Activated naive CD8-positive, alpha-beta T cell treated with anti-CD3 and anti-CD28 coated beads, Interleukin-2, amount 50 U/mL, for 24 hours (primary cell): ENCODE measurements at places on chromosomes 5 and 9.

DNA sequence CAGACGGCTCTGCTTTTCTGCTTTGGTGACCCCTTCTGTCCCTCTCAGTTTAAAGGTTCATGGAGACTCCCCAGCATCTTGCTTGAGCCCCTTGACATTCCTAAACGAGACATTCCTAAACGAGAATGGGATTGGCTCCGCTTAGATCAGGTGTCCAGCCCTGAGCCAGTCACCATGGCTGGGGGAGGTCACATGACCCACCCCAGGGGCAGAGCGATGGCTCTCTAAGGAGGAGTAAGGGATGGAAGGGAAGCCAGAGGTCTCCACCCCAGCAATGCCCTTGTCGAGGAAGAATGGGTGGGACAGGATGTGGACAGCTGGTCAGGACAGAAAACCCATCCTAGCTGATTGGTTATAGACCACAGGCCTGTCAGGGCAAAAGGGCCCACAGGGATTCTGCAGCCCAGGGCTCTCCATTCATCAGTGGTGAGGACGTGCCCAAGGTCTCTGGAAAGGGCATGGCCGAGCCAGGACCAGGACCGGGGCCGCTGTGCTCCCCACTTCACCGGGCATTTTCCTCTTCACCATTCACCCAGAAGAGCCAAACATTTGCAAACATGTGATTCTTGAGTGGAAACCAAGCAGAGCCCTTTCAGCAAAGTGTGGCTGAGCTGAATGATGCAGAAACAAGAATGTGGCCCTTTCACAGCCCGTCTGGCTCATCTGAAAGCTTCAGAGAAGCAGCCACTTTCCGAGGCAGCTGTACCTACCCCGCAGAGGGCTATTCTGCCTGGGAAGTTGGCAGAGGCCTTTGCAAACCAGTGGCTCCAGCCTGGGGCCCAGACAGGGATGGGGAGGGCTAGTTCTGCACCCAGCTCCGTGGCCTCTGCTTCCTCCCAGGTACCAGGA lies 19.8 kb upstream of the AIF1L start:
- H3K27ac ChIP-seq = no peak overlapping the region
- H3K36me3 ChIP-seq = no peaks in the 10 kb centered on the region
- no peak overlapping the region for H3K4me3 ChIP-seq
- H3K4me1 ChIP-seq = no peaks in the 10 kb centered on the region
- no peak for DNase-seq
- no peaks in the 10 kb centered on the region for H3K27me3 ChIP-seq

DNA sequence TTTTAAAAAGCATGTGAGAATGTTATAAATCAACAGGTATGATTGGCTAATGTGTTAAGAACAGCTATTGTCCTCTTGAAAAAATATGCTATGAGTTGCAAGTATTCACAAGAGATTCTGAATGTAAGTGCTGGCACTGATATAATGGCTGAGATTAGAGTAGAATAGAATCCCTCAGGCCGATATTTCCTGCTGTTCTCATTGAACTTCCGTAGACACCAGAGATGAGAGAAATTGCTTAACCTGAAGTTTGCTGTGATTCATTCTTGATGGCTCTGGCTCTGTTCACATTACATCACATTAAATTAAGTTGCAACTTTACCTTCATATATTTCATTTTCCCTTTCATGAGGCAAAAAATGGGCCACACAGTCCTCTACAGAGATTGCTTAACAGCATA lies 114.5 kb downstream of the BAAT start:
- no peaks in the 10 kb centered on the region for H3K36me3 ChIP-seq
- H3K4me3 ChIP-seq = no peak overlapping the region
- no peak overlapping the region for H3K27ac ChIP-seq
- H3K27me3 ChIP-seq = peaks cover 8% of the 10 kb centered on the region
- DNase-seq = no peak

DNA sequence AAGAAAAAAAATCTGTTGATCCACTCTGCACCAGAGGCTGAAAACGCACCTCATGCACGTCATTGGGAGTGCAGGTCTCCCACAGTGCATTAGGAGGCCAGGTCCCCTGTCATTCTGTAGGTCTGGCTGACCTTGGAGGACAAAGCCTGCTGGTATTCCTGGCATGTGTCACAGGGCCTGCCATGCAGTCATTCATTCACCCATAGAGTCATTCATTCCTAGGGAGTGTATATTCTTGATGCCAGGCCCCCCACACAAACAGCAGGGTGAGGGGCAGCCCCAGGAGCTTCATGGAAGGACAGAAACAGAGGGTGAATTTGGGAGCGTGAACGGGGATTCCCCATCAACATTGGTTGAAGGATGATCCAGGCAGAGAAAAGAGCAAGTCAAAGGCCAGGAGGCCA lies 2.2 kb downstream of the GBGT1 start:
- DNase-seq = no peak
- H3K27ac ChIP-seq = no peak overlapping the region
- H3K4me1 ChIP-seq = peaks cover 2% of the 10 kb centered on the region
- peaks cover 6% of the 10 kb centered on the region for H3K27me3 ChIP-seq

GRCh38 chr5:14142827-14143545 lies at the start of gene TRIO:
Gene TRIO (plus strand): TSS chr5:14143342. CDS start chr5:14143726, 384 bp downstream.
- DNase-seq = peak; percentile 85
- H3K36me3 ChIP-seq = no peaks in the 10 kb centered on the region
- peak within 1 kb of the TSS; percentile 76 for H3K4me3 ChIP-seq

DNA sequence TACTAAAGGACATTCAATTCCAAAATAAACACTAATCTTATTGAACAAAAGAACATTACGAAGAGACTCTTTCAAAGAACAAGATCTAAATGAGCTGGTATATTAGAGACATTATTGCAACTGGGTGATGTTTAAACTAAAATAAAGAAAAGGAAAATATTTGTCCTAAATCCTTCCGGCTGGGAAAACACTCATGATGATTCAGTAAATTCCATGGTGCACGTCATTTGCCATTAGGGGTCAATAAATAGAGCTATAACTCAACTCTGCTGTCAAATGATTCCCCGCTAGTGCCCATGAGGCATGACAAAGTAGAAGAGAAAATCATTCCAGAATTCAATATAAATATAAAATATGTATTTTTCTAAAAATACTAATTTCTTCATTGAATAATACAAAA lies 565.5 kb upstream of the TUSC1 start:
- no peak for DNase-seq
- no peaks in the 10 kb centered on the region for H3K27me3 ChIP-seq
- H3K4me3 ChIP-seq = no peak overlapping the region
- no peak overlapping the region for H3K27ac ChIP-seq

GRCh38 chr5:140563596-140563995 lies 802 bp downstream of the APBB3 start:
- peaks cover 28% of the 10 kb centered on the region for H3K36me3 ChIP-seq
- no peak for DNase-seq
- H3K27ac ChIP-seq = peak overlapping the region; percentile 98
- peaks cover 43% of the 10 kb centered on the region for H3K4me1 ChIP-seq
- H3K27me3 ChIP-seq = no peaks in the 10 kb centered on the region

DNA sequence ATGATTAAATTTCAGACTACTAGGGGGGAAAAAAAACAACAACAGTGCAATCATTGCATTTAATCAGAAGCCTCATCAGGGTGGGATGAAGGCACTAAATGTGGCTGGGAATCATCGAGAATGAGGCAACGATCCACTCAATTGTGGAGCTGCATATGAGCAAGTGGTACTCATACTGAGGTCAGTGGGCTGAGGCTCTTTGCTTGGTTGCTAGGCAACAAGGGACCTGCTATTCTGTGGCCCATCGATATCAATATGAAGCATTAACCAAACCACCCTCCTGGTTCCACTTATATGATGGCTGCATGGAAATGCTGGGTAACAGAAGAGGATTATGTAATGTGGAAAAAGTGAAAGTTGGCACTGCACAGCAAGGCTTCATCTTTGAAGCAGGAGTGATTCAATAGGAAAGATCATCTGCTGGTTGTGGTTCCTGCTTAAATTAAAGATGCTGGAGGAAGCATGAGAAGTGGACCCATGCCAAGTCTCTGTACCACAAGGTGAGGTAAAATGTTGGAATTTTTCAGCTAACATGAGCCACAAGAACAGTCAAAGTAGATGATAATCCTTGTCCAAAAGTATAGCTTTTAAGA lies 159.8 kb upstream of the HMHB1 start:
- DNase-seq = peak; percentile 6
- no peaks in the 10 kb centered on the region for H3K36me3 ChIP-seq
- H3K27me3 ChIP-seq = no peaks in the 10 kb centered on the region
- no peak overlapping the region for H3K4me3 ChIP-seq

GRCh38 chr9:14907360-14907685 lies 2.9 kb downstream of the FREM1 start:
- no peak overlapping the region for H3K27ac ChIP-seq
- no peaks in the 10 kb centered on the region for H3K4me1 ChIP-seq
- no peak overlapping the region for H3K4me3 ChIP-seq

GRCh38 chr9:114141553-114142402 lies 13.6 kb upstream of the COL27A1 start:
- H3K4me1 ChIP-seq = no peaks in the 10 kb centered on the region
- no peaks in the 10 kb centered on the region for H3K36me3 ChIP-seq
- peaks cover 2% of the 10 kb centered on the region for H3K27me3 ChIP-seq
- DNase-seq = no peak
- H3K4me3 ChIP-seq = no peak overlapping the region
- no peak overlapping the region for H3K27ac ChIP-seq

DNA sequence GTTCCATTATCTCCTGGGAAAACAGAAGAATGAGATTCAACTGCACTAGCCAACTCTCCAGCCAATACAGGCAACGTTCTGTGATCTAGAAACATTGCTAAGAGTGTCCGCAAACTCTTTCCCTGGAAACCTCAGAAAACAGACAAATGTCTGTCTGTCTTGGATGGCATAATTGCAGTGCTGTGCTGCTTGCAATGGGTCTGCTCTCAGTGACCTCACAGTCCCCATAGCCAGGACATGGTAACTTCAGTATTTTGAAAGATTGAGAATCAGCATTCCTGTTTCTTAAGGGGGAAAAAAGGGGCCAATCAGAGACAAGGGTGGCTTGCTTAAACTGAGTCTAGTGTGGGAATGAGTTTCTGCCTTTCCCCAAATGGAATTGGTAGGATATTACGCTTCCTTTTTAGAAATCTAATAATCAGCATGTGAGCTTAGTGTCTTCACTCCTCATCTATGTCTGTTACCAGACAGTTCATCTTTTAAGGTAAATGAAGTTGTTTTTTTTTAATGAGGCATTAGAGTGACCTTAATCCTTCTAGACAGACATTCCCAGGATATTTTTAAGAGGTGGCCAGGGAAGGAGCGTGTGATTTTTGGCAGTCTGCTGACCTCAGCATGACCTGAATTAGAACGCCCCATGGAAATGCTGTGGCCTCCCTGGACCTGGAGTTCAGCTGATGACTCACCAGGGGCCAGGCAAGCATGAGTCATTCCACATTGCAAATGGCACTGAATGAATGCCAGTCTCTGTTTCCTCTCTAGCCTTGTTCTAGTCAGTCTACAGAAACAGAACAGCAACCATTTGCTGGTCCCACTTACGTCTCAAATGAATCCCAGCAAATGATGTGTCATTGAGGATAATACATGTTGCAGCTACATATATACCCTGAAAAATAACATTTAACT lies 210.2 kb upstream of the ACTBL2 start:
- peak; percentile 5 for DNase-seq
- no peak overlapping the region for H3K27ac ChIP-seq
- H3K36me3 ChIP-seq = no peaks in the 10 kb centered on the region
- peaks cover 2% of the 10 kb centered on the region for H3K27me3 ChIP-seq

DNA sequence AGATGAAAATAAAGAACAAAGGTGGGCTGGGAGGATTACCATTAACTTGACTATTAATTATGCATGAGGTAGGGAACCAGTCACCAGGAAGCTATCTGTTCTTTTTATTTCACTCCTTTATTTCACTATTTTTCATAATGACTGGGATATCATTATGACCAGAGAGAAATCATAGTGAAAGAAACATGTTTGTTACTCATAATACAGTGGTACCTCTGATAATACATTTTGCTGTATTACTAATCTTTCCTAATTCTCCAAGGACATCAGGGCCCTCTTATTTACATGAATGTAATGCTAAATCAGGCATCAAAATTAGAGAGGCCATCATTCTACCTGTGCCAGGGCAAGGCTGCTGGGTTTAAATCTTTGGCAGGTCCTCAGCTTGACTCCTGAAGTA lies 253.7 kb downstream of the NR3C1 start:
- peaks cover 15% of the 10 kb centered on the region for H3K4me1 ChIP-seq
- no peaks in the 10 kb centered on the region for H3K27me3 ChIP-seq
- H3K27ac ChIP-seq = no peak overlapping the region

- H3K27ac ChIP-seq = no peak overlapping the region
- H3K27me3 ChIP-seq = peaks cover 18% of the 10 kb centered on the region
- no peaks in the 10 kb centered on the region for H3K36me3 ChIP-seq
- H3K4me1 ChIP-seq = no peaks in the 10 kb centered on the region
- H3K4me3 ChIP-seq = no peak overlapping the region
These were observed 7.4 kb downstream of the DMRTA1 start for GRCh38 chr9:22454016-22454415.

DNA sequence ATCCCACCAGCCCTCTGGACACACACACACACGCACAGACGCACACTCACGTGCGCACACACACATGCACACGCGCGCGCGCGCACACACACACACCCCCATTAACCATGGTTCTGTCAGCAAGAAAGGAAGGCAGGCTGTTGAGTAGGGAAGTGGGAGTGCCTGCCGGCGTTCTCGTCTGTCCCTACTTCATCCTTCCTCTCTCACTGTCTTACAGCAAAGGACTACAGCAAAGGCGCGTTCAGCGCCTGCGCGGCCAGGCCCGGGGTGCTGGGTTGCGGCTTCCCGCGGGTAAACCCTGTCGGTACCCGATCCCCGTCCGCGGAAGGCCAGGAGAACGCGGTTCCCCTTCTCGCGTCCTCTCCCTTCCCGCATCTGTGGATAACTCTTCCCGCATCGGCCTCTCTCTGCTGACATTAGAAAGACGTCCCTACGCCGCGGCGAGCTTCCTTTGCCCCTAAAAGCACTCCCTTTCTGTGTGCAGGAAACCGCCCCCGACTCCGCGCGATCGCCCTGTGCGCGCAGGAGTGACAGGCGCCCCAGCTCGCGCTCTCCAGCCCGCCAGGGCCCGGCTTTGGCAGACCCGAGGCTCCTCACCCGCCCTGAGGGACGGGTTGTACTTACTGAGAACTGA lies 219.2 kb downstream of the AGTPBP1 start:
- H3K4me3 ChIP-seq = peak overlapping the region; percentile 73
- peaks cover 44% of the 10 kb centered on the region for H3K27me3 ChIP-seq
- H3K36me3 ChIP-seq = no peaks in the 10 kb centered on the region
- H3K27ac ChIP-seq = no peak overlapping the region

GRCh38 chr5:19125956-19126713 lies 861.9 kb downstream of the CDH18 start:
- no peak for DNase-seq
- no peak overlapping the region for H3K27ac ChIP-seq
- no peaks in the 10 kb centered on the region for H3K36me3 ChIP-seq
- H3K4me3 ChIP-seq = no peak overlapping the region
- H3K27me3 ChIP-seq = no peaks in the 10 kb centered on the region
- no peaks in the 10 kb centered on the region for H3K4me1 ChIP-seq

DNA sequence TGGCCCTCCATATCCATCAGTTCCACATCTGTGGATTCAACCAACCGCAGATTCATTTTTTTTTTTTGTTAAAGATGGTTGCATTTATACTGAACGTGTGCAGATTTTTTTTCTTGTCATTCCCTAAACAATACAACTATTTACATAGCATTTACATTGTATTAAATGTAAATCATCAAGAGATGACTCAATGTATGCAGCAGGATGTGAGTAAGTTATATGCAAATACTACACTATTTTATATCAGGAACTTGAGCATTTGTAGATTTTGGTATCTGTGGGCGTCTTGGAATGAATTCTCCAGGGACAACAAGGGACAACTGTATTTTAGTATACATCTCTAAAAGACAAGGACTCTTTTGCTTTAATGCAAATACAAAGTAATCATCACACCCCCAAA lies 299.2 kb upstream of the ZNF608 start:
- no peaks in the 10 kb centered on the region for H3K27me3 ChIP-seq
- no peak for DNase-seq
- no peaks in the 10 kb centered on the region for H3K4me1 ChIP-seq
- H3K27ac ChIP-seq = no peak overlapping the region
